ENCODE measurements at places on chromosomes 2 and 18.

DNA sequence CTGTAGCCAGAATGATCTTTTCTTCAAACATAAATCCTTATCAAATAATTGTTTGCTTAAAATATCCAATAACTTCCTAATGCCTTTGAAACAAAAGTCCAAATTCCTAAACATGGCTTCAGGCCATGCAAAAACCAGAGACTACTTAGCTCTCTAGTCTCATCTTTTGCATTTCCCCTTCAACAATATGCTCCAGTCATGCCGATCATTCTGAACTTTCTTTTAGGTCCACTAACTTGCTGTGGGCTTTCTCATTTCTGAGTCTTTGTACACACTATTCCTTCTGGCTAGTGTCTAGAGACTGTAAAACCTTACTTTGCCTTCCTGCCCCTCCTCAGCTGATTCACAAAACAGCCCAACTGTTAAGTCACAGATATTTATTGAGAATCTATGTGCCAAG lies 51.5 kb downstream of the VIL1 start:
- DNase-seq, result no peak

GRCh38 chr2:158403237-158403636 lies 53.3 kb downstream of the CCDC148 start:
- no peak for DNase-seq

DNA sequence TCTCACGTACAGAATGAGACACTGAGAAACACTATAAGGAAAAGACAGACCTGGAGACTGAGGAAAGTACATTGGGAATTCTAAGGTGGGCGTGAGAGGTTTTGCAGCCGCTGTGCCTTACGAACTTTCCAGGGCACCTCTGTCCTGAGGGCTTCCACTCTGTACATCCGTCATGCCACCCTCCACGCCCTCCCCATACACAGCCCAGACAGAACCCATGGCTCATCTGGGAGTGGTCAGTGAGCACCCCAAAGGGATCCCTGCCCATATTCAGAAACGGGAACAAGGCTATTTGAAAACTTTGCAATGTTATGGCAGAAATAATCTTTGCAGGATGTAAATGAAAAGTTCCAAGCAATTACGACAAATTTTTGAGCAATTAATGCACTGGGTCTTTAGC lies 95.4 kb upstream of the ZNF532 start:
- DNase-seq, result no peak

DNA sequence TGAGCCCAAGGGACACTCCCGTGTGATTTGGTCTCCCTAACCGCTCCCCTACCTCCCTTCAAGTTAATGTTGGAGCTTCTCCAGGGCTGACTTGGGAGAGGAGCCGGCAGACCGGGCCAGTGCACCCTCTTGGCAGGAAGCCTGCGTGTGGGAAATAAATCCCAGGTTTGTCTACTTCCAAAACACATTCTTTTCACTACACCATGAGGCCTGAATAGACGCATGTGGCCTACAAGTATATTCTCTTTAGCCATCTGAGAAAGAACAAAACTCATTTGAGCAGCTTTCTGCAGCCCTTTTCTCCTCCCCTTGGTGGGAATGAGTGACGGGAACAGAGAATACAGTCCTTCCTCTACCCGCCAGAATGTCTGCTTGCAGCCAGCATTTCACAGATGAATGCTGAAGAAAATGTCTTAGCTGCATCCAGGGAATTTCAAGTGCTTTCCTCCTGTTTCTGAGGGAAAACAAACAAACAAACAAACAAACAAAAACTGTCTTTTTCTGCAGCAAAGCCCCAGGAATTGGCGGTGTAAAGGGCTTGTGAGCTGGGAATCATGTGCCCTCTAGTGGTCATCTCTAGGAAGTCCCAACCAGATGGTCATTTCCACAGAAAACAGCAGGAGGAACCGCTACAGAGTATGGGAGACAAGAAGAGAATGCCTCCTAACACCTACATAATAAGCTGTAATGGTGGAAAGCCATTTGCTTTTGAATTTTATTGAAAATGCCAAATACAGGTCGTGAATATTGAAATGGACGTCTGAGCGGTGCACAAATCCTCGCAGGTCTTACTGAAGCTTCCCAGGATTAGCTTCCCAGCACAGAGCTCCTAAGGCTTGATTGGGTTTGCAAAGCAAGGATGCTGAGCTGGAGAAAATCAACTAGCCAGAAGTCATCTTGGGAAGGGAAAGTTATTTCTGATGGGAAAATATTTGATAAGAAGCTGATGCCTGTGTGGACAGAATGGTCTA lies 41.2 kb upstream of the DAPL1 start:
- peak; percentile 51 for DNase-seq

DNA sequence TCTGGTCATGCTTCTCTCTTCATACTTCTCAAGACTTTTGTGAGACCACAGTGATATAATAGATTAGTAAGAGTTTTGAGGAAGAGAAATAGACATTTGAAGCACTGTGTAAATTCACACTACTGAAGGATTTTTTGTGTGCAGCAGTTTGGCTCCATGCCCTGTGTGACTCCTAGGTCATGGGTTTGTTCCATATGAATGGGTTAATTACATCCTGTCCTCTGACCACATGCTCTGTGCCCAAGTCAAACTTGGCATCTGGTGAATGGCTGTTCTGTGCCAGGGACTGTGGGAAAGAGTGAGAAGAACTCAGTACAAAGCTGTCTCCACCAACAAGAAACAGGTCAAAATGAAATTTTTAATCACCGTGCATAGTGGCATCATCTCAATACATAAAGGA lies 304.0 kb downstream of the LNPK start:
- DNase-seq, result no peak

DNA sequence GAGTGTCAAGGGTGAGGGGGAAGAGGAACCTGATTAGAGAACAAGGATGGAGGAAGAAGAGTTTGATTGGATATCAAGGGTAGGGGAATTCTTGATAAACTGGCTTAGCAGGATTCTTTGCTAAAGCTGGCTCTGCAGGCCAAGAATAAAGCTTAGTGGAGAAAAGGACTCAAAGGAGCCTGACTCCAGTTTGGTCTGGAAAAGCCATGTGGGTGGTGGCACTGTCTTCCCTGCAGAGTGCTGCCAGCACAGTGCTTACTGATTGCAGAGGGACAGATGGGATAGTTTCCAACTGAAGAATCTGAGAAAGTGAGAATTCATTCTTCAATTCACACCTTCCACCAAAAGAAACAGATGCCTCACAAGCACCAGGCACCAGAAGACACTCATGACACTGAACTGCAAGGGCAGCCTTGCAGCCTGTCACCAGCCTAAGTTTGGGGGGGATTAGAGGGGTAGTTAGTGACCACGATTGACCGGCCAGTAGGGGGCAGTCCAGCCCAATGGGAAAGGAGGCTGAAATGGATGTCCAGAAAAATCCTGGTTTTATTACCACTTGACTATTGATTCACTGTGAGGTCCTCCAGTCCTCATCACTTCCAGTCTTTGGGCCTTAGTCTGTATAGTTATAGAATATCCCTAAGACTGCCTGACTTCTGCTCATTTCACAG lies 334.5 kb downstream of the SMAD2 start:
- DNase-seq, result no peak

GRCh38 chr18:58549814-58550339 lies 79.0 kb downstream of the ALPK2 start:
- DNase-seq, result no peak

DNA sequence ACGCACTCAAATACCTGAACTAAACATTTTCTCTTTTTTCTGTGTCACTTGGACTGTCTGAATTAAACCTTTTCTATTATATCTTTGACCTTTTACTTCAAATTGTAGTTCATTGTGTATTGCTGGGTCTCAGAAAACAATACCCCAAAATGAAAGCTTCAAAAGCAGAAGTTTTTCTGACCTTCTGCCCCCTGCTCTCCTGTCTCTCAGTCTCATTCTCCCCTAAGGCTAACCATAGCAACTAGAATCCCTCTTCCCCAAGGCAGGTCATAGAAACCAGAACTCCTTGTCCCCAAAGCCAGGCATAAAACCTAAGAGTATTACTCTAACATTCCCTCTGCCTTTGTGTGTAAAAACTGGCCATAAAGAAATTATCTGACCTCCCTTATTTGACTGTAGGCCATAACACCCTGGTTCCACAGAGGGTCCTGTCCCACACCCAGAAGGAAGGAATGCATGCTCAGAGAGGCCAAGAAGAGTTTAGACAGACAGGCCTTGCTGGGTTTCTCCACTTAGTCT lies 93.5 kb upstream of the B3GNT2 start:
- no peak for DNase-seq
